ENCODE measurements at places on chromosomes 7 and 10.

DNA sequence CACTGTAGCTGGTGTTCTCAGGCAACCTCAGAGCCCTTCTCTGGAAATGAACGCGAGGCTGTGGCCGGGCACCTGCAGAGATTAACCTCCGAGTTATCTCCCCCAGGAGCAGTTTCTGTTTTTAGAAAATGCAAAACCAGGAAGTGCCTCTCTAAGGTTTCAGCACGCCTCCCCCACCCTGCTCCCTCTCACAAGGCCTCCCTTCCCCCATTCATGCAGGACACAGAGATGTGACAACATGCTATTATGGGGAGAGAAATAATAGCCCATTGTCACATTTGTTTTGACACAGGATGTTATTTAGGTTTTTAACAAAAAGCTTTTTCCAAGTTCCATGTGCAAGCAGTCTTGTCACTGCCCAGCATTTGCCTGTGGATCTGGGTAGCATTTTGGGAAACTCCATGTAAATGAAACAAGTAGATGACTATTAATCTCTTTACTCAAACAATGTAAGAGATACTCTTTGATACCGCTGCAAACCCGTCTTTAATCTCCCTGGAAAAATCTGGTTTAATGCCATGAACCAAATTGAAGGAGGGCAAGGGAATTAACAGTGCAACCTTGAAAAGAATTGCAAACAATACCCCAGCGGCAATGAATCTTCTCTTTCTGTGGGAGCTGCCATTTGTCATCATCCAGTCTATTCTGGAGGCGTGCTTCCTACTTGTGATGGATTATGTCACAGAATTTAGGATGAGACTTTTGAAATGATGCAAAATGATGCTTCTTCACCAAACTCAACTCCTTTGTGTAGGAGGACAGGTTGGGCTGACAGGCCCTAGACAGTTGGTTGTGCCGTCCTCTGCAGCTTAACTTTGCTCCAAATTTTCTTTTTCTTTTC is 86.5 kb upstream of the NMT2 start:
- DNase-seq = no peak

DNA sequence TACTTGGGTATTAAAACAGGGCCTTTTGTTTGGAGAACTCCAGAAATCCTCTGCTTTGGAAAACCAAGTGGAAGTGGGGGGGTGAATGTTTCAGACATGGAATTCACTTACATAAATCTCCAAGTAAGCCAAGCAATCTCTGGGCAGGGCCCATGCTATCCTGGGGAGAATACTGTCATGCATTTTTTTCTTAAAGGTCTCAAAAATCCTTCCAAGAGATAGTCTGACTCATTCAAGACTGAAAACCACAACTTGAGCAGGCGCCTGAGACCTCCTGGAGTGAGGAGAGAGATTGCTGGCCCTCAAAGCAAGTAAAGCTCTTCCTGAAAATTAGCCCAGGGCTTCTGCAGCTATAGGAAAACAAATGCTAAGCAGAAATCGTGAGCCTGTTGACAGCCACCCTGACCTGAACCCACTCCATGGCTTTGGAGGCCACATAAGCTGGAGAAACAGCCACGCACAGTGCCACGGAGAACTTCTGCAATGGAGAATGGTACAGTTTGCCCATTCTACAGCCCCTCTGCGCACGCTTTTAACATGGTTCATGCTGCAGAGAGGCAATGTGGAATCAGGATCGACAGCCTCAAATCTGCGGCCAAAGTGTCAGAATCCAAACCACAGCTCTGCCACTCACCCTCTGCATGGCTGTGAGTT is 203.1 kb upstream of the AUTS2 start:
- no peak for DNase-seq

DNA sequence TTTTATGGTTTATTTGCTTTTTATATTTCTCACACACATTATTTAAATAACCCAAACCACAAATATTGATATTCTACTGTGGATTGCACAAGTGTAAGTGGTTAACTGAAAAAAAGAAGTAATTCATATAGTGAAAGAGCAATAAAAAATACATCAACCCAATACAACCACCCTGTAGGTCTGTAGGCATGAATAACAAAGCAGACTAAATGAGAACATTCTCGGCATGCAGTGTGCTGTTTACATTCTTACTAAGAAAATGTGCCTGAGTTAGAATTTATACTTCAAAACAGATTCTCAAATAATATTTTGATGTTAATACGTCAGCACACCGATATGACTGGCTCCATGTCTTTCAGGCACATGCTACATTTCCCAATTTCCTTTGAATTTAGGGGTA is 660.8 kb downstream of the MAGI2 start:
- DNase-seq = no peak

DNA sequence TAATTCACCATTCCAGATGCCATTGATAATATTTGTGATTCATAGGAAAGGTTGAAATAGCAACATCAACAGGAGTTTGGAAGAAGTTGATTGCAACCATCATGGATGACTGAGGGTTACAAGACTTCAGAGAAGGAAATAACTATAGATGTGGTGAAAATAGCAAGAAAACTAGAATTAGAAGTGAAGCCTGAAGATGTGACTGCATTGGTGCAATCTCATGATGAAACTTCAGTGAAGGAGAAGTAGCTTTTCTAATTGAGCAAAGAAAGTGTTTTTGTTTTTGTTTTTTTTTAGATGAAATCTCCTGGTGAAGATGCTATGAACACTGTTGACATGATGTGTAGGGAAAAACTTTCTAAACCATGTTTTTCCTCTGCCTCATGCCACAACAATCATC is 18.7 kb upstream of the CD36 start:
- DNase-seq = no peak

DNA sequence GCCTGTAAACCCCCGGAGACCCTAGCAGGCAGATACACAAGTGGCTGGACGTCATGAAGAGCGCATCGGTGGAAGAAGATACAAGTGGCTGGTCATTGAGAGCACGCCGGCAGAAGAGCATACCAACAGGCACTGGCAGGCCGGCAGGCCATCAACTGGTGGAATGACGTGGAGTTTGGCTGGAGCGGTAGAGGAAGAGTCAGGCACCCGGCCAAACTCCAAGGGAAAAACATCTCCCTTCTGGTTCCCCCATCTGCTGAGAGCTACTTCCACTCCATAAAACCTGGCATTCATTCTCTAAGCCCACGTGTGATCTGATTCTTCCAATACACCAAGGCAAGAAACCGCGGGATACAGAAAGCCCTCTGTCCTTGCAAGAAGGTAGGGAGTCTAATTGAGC is 113.4 kb upstream of the NPSR1 start:
- DNase-seq = no peak

DNA sequence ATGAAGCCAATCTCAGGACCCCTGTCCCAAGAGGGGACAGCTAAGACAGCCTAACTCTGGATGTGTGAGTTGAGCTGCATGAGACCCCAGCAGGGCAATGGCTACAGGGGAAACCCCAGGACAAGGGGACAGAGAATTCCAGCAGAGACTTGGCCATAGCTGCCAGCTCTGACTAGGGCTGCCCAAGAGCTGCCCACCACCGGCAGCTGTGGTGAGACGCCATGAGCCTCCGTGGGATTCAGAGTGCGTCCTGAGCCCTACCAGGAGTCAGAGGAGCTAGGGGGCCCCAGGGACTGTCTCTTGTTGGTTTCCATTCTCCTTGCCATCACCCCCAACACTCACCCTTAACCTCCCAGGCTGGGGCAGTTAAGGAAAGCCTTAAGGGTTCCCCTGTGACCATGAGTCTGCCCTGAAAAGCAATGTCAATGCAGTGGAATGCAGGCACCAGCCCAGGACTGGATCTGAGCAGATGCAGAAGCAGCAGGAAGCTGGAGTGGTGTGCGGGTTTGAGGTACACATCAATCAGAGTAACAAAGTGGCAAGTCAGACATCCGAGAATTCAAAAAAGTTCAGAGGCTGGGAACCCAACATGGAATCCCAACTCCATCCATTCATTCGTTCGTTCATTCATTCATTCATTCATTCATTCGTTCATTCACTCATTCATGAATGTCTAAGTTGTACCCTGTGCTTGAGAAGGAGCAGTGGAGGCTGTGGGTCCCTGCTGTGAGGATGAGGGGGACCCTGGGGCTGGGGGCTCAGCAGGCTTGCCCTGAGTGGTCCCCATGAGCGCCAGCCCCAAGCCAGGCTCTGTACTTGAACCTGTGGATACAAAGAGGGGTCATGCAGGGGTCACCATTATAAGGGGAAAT is 52.9 kb downstream of the C10orf120 start:
- DNase-seq = no peak

DNA sequence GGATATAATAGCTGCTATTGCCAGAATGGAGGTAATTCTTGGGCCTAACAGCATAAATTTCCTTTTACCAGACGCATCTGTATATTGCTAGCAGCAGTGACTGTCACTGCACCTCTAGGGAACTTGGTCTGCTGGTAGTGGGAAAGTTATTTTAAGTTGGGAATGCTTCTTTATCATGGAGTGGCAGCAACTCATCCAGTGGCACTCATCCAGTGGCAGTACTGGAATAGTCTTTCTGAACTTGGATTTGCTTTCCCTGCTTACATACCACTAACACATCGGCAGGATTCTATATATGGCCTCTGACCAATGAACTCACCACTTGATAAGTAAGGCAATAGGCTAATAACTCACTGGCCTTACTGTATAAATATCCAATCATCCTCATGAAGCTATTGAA is 22.0 kb upstream of the ICA1 start:
- no peak for DNase-seq

DNA sequence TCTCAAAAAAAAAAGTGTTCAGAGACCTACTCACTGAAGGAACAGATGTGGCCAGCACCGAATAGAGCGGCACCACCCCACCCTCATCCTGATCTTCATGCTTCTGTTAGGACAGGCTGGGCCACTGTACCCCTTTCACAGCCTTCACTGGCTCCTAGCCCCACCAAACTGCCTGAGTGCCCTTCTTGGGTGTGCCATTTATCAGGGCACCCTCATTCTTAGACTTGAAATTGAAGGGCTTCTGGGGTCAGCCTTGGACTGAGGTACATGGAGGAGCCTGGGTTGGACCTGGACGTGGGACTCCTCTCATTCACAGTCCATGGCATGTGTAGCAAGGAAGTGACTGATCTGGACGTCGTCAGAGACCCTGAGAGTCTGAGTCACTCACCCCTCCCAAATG is 190.3 kb downstream of the COBL start:
- no peak for DNase-seq

DNA sequence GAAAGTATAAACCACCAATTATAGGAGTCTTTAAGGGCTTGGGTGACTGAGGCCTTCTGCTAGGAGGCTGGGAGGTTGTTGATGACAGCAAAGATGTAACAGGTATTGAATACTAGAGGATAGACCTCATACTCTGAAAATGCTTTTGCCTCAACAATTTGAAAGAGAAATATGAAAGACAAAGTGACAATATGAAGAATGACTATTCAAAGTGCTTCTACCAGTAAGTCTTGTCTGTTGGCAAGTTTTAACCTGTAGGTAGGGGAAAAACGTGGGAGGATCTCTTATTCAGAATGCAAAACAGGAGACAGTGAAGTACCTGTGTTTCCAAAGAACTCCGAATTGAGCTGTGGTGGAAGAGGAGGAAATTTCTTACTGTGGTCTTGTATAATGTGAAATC is 38.2 kb downstream of the GBF1 start:
- no peak for DNase-seq

GRCh38 chr7:148865283-148865682 is 18.8 kb downstream of the EZH2 start:
- DNase-seq = no peak

- no peak for DNase-seq
These were observed 205.9 kb upstream of the SVIL start for GRCh38 chr10:29840516-29841276.

DNA sequence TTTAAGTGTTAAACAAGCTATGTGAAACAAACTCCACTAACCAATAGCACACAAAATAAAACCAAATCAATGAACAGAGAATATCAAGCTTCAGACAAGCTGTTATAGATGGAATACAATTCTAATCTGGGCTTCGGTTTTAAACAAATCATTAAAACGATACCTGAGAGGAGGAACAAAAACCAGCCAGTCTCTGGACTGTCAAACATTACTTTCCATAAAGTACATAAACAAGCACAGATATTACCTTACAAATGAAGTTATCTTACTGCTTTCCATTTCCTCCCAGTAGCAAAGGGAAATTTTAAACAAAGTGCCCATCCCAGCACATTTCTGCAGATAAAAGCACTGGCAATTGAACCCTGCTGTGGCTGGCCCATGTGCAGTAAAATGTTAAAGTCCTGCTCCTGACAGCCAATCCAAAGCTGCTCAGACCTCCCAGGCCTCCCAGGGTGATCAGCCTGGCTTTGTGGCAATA is 128.0 kb downstream of the NRCAM start:
- DNase-seq = no peak
